ENCODE measurements at places on chromosomes 1 and 21. TPM values are rescaled to one million over a fixed set of nuclear protein-coding genes. Genes with fewer than 3 reads are reported as not detected.

- DNase-seq = no peak
These were observed 353.5 kb upstream of the B3GALT2 start for GRCh38 chr1:193539731-193540459.

DNA sequence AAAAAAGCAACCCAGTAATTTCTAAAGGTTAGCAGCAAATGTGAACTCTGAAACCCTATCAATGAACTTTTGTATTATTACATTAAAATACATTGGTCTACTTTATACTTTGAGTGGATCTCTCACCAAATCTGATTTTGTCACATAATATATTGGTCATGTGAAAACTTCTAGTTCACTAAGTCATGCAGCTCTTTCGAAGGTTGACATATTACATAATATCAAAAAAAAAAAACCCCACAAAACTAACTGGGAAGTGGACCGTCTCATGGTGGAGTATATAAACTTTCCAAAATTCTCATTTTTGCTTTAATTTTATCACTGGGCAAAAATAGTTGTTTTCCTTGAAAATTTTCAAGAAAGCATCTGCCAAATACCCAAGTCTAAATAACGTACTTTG is 50.4 kb downstream of the GATAD2B start:
- DNase-seq = no peak

- peak; percentile 85 for DNase-seq
These were observed 23.2 kb upstream of the CNIH3 start for GRCh38 chr1:224592636-224593582.

DNA sequence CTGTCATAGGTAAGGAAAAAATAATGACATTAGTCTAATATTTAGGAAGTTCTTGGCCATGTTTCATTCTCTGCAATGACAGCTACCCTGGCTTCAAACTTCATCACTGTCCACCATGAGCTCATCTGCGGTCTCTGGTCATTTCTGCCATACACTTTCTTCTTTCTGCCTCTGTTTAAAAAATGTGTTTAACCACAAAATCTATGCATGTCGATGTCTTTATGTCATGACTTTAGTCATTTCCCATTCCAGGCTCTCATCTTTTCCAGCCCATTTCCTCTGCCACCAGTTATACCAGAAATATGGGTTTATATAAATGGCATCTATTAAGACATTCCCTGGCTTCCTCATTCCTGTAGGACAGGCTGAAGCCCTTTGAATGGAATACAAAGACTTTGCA is 68.5 kb upstream of the DUSP10 start:
- DNase-seq = no peak

- DNase-seq = no peak
These were observed 13.0 kb upstream of the PLPPR5 start for GRCh38 chr1:99017655-99018054.

DNA sequence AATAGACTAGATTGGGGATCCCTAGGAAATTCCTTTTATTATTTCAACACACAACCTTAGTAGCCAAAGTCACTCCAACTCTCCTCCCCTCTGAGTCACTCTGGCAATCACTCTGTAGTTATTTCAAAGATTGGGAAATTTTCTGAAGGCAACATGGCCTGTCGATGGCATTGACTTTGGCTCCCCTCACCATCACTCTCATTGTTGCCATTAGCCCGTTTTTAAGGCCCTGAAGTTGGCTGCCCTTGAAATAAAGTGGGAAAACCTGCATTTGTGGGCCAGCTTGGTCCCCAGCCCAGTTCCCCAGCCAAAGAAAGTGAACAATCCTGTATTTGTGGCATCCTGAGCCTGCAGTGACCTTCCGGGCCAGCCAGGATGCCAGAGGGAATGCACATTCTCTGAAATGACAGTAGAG is 52.5 kb downstream of the CDC7 start:
- DNase-seq = no peak

GRCh38 chr1:241336335-241336734 is 20.7 kb downstream of the RGS7 start:
- no peak for DNase-seq

DNA sequence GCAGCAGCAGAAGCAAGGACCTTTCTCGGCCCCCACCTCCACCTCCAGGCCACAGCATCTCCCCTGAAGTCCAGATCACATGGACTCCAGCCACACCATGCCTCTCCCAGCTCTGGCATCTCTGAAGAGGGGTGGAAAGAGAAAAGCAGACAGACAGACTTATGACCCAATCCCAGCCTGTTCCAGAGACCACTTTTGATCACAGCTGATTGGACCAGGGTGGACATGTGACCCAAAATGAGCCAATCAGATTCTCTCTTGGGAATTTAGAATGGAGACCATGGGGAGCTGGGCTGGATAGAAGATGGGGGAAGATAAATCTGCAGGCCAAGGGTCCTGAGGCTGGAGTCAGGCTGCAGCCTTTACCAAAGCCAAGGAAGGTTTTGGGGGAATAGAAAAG is 16.4 kb downstream of the HTR1D start:
- no peak for DNase-seq

DNA sequence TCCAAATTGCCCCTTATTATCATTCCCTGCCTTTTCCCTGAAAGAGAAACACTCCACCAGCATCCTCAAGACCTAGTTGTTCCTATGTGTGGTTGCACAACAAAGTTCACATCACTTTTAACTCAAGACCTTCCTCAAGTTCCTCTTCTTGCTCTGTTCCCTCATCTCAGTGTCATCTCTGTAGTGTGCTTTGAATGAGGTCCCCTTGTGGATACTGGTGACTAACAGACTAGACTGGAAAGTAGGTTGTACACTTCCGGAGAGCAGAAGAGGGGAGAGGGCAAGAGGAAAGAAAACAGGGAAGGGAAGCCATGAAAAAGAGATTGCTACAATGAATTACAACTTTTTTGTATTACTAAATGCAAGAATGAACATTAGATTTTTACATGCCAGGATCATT is 853.8 kb downstream of the USP25 start:
- no peak for DNase-seq

- DNase-seq = no peak
These were observed 9.4 kb downstream of the SLX9 start for GRCh38 chr21:44949161-44949778.

LAMC2 gene
- total RNA-seq = 20.3 TPM

TACSTD2 gene
- 230 TPM for total RNA-seq

DMRTA2 gene
- not detected for total RNA-seq

- DNase-seq = no peak
These were observed 28.0 kb upstream of the RNF2 start for GRCh38 chr1:185017338-185017737.

SLC9C2 gene
- total RNA-seq = not detected

- no peak for DNase-seq
These were observed 132.4 kb downstream of the MAP3K21 start for GRCh38 chr1:233459968-233460367.

DNA sequence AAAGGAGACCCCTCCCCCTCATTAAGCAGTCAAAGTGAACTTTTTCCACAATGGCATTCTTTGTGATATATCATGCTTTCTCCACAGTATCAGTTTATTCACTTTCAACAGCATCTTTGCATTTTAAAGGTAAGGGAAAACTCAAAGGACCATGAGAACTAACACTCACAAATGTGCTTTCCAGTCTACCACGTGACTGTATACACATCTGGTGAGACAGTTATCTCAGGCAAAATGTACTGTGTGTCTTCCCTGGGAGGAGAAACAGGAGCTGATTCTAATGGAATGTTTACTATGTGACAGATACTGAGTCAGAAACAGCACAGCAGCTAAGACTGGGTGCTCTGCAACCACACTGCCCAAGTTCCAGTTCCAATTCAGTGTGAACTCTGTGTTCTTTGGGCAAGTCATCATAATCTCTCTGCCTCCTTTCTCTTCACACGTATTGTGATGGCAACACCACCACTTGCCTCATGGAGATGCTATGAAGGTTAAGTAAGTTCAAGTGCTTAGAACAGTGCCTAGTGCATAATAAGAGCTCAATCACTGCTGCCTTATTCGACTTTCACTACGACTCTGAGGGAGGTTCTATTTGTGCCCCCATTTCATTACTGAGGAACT is 79.0 kb downstream of the SLC45A1 start:
- DNase-seq = no peak

- DNase-seq = no peak
These were observed 53.3 kb upstream of the COL18A1 start for GRCh38 chr21:45351526-45352275.

- DNase-seq = no peak
These were observed 7.1 kb downstream of the CD101 start for GRCh38 chr1:117008656-117009055.

DNA sequence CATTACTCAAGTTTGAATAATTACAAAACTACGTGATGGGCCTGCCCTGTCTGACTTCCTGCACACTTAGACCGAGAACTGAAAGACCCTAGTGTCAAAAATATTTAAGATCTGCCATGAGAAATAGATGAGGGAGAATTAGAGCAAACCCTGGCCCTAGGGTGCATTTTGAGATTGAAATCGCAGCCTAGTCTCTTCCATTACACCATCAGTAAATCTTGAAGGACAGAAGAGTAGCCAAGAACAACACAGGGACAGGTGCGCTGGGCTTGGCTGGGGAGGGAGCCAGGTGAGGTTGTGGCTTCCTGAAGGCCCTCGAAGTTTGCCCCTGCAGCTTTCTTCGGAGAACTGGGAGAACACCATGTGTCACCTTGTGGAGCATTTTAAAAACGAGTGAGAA is 36.7 kb upstream of the KIF26B start:
- DNase-seq = peak; percentile 60

FAM72D gene
- total RNA-seq = not detected

Data from breast epithelium (tissue), 4 donors.